Neural crest cell (in vitro differentiated cells): ENCODE measurements at places on chromosomes 5 and 9. TPM values are rescaled to one million over a fixed set of nuclear protein-coding genes. Genes with fewer than 3 reads are reported as not detected.

DNA sequence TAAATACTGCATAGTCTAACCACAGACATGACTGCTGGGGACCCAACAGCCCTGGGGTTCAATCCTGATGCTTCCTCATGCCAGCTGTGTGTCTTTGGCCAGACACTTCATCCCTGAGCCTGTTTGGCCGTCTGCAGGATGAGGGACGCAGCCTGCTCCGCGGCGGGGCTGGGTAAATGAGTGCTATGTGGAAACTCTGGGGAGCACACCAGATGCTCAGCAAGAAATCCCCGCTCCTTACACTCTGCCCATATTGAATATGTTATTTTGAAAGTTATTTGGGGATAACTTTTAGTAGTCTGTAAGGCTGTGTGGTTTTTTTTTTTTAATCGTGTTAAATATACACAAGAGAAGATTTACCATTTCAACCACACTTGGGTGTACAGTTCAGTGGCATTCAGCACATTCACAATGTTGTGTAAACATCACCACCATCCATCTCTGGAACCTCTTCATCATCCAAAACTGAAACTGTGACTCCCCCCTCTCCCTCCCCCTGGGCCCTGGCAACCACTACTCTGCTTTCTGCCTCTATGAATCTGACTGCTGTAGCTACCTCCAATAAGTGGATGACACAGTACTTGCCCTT lies 42.7 kb downstream of the SH3PXD2B start:
- H3K4me1 ChIP-seq, result peaks cover 40% of the 10 kb centered on the region
- peak overlapping the region; percentile 3 for H3K4me3 ChIP-seq
- H3K27me3 ChIP-seq, result no peaks in the 10 kb centered on the region
- H3K27ac ChIP-seq, result peak overlapping the region; percentile 89

GRCh38 chr9:69324549-69325401 lies at the start of gene ENTREP1:
TSS of gene ENTREP1 (plus strand) at chr9:69325215. CDS start at chr9:69325310, 95 bp downstream.
- H3K36me3 ChIP-seq, result no peaks in the 10 kb centered on the region
- peak within 1 kb of the TSS; percentile 86 for H3K4me3 ChIP-seq
- peak; percentile 28 for DNase-seq

DNA sequence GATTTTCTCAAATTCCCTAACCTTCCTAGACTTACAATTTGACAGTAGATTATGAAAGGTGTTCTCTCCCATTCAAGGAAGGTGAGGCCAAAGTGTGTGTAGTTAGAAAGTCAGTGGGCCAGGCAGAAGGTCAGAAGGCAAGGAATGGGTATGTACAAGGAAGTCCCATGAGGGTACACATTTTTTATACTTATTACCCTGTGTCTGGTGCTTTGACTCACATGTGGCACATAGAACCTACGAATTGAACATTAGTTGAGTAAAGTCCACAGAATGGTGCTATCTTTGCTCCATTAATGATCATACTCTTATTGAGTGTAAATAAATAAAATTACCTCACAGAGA lies 55.4 kb downstream of the IQGAP2 start:
- no peak for DNase-seq
- no peaks in the 10 kb centered on the region for H3K27me3 ChIP-seq
- no peak overlapping the region for H3K27ac ChIP-seq
- peaks cover 12% of the 10 kb centered on the region for H3K4me1 ChIP-seq
- peaks cover 2% of the 10 kb centered on the region for H3K36me3 ChIP-seq

GRCh38 chr9:128819716-128820664 lies 1.7 kb downstream of the ENDOG start:
- peak overlapping the region; percentile 86 for H3K4me3 ChIP-seq
- peaks cover 3% of the 10 kb centered on the region for H3K27me3 ChIP-seq
- H3K36me3 ChIP-seq, result no peaks in the 10 kb centered on the region
- no peak for DNase-seq

DNA sequence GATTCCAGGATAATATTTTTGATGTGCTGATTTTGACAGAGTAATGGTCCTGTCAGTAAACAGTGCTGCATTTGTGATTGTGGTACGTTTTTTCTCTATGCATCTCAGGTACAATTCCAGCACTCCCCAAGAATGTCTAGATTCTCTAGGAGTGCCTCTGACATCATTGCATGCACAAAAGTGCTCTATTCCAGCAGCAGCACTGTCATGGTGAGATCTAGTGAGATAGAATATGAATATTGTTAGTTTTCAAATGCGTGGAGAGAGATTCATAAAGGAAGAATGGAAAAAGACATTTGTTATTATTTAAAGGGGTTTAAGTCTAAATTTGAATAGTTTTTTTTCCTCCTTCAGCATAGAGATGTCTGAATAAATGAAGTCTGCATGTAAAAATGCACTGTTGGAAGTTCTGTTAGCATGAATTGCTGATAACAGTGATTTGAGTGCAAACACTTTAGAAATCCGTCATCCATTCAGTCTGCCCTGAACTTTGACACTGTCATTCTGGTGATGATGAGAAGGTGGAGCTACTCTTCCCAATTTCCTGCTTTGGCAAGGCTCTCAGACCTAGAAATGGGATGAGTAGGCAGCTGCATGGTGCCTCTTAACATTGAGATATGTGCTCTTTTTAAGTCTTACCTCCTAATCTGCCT lies 84.6 kb downstream of the GAPVD1 start:
- peaks cover 17% of the 10 kb centered on the region for H3K36me3 ChIP-seq
- no peaks in the 10 kb centered on the region for H3K27me3 ChIP-seq
- no peak overlapping the region for H3K4me3 ChIP-seq
- peaks cover 3% of the 10 kb centered on the region for H3K4me1 ChIP-seq
- H3K27ac ChIP-seq, result no peak overlapping the region

DNA sequence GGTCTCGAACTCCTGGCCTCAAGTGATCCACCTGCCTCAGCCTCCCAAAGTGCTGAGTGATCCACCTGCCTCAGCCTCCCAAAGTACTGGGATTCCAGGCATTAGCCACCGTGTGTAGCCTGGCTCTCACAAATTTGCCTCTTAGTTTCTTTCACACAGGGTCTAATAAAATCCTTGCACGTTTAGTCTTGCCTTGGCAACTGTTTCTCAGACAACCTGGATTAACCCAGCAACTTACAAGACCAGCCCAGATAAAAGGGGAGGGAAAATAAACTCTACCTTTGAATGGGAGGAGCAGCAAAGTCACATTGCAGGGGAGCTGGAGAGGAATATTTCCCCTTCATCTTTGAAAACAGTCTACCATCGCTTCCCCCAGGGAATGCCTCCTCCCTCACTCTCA lies 29.3 kb upstream of the GNA14 start:
- DNase-seq, result no peak
- no peaks in the 10 kb centered on the region for H3K36me3 ChIP-seq
- H3K27ac ChIP-seq, result no peak overlapping the region
- H3K27me3 ChIP-seq, result no peaks in the 10 kb centered on the region
- H3K4me1 ChIP-seq, result no peaks in the 10 kb centered on the region

GRCh38 chr9:135087489-135087792 lies at the start of gene OLFM1:
TSS of gene OLFM1 (plus strand) at chr9:135087668. CDS start at chr9:135087990, 322 bp downstream.
- H3K27ac ChIP-seq, result no peak within 1 kb of the TSS
- peak; percentile 70 for DNase-seq

SNX24 gene
- 19.3 and 19.7 TPM in 2 replicates for total RNA-seq
